ENCODE measurements at places on chromosomes 2 and 18.

GRCh38 chr2:67295851-67296250, 101.3 kb upstream of the ETAA1 start:
- DNase-seq, result no peak

- DNase-seq, result no peak
Observed at GRCh38 chr2:42360493-42360889, 526 bp downstream of the COX7A2L start.

GRCh38 chr18:48263914-48264902, 145.0 kb downstream of the ZBTB7C start:
- no peak for DNase-seq

DNA sequence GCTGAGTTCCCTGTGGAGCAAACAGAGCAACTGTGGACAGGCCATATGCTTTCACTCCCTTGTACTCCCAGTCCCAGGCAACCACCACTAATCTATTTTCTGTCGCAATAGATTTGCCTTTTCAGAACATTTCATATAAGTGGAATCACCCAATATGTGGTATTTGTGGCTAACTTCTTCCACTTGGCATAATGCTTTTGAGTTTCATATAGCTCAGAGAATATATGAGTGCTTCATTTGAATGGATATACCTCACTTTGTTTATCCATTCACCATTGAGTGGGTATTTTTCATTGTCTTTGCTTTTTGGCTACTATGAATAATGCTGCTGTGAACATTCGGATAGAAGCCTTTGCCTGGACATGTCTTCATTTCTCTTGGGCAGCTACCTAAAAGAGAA, 151.9 kb downstream of the CERS6 start:
- no peak for DNase-seq

GRCh38 chr2:234044157-234044556, 6.3 kb upstream of the SPP2 start:
- no peak for DNase-seq

DNA sequence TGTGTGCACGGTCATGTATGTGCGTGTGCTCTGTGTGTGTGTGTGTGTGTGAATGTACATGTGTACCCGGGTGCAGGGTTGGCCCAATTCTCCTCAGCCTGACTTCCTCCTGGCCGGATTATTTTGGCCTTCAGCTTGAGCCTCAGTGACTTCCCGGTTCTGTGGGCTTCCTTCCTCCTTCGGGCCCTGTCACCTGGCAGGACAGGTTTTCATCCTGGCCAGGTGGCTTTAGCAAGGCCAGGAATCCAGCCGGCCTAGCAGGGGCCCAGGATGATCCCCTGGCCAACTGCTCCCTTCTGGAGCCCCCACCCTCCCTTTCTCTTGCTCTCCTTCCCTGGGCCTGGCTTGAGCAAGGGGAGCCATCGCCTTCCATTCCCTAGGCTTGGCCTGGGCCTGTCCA, 140.5 kb downstream of the INHBB start:
- DNase-seq, result no peak

GRCh38 chr18:4605212-4605611, 150.1 kb upstream of the DLGAP1 start:
- DNase-seq, result no peak

- DNase-seq, result no peak
Observed at GRCh38 chr2:70498528-70498927, 55.1 kb downstream of the TGFA start.

- DNase-seq, result no peak
Observed at GRCh38 chr2:24984912-24985311, 13.2 kb upstream of the DNAJC27 start.

DNA sequence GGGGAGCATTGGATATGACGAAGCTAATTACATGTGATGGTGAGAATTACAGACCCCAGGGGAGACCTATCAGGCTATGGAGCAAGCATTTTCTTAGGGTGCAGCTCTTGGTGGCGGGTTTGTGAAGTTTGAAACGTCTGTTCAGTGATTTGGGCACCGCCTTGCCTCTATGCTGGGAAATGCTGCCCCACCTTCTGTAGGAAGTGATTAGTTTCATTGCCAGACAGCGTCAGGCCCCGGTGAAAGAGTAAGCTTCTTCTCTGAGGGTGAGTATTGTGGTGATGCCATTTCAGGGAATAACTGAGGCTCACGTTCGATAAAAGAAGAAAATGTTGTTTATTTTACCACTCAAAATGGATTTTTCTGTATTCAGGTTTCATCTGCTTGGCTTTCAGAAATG, 186.2 kb upstream of the CDH2 start:
- no peak for DNase-seq

- no peak for DNase-seq
Observed at GRCh38 chr2:173989884-173990215, 24.7 kb upstream of the SP3 start.

DNA sequence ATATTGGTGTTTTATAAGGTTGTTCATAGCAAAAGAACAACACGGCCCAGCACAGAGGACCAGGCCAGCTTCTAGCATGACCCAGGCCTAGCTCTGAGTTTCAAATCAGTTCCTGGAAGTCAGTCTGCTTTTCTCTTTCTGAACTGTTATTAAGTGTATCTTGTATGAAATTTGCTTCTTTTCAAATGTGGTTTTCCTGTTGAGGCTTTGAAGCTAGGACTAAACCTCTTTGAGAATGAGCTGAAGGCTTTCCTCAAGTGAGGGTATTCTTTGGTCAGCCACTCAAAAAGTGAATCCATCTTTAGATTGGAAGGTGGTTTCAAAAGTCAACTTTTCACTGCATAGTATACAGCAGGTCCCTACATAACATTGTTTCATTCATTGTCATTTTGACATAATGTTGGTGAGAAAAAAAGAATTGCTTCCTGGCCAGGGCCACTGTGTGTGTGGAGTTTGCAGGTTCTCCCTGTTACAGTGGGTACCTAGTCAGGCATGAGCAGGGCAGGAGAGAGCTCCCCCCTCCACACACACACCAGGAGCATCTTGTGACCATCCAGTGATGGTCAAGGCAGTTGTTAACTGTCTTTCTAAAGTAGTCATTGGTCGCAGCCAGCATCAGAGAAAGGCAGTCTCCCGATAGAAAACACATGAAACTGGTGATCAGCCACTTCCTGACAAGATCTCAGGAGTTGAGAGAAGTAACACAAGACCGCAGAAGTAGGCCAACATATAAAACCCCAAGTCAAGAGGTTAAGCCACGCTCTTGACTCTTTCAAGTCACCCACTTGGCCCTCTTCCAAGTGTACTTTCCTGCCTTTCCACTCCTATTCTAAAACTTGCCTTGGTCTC, 6.7 kb upstream of the ACAA2 start:
- DNase-seq, result peak; percentile 67

DNA sequence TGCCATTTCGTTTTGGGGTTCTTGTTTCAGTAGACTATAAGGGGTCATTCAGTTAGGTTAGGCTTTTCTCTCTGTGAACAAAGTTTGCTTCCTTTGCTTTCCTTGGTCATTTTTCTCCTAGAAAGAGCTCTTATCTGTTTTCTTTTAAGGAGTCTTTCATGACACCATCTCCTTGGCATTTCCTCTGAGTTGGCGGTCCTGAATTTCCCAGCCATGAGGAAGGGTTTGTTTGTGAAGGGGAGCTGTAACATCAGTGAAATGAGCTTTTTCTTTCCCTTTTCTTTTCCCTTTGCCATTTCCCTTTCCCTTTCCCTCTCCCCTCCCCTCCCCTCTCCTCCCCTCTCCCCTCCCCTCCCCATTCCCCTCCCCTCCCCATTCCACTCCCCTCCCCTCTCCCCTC, 61.7 kb downstream of the MAP4K4 start:
- no peak for DNase-seq

Data from activated effector memory CD4-positive, alpha-beta T cell treated with anti-CD3 and anti-CD28 coated beads, Interleukin-2, amount 50 U/mL, for 16 hours (primary cell).